Amniotic stem cell (primary cell): ENCODE measurements at places on chromosomes 11 and 22.

DNA sequence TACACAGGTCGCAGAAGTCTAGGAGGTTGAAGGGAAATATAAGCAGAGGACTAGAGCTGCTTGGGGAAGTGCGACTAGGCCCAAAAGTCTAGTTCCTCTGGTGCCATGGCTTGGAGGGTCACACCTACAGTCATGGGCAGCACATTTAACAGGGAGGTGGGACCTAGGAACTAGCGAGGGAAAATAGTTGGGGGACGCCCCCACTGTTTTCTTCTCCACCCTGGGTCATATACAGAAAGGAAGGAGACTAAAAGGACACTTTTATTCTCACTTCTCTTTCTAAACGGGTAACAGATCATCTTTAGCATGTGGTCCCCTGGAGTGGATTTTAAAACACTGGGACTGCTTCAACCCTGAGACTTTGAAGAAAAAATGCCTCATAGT, 16.6 kb downstream of the APIP start:
- no peak for DNase-seq

DNA sequence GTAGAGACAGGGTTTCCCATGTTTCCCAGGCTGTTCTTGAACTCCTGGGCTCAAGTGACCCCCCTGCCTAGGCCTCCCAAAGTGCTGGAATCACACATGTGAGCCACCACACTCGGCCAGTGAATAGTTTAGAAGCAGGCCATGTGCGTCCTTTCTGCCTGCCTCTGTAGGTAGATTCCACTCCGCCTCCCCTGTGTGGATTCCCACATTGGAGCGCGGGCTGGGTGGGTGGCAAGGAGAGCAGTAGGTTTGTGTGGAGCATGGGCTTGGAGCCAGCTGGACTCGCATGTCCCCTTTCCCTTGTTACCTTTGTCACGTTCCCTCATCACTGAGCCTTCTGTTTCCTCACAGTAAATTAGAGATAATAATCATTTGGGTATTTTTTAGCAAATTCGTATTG, 21.7 kb downstream of the PPFIA1 start:
- no peak for DNase-seq

GRCh38 chr22:33896575-33897447, 23.5 kb downstream of the LARGE1 start:
- DNase-seq = no peak

GRCh38 chr22:22870577-22871404, 16.8 kb upstream of the IGLL5 start:
- no peak for DNase-seq

GRCh38 chr22:50062509-50063135, 4.5 kb upstream of the TTLL8 start:
- DNase-seq = no peak

- DNase-seq = no peak
These were observed 64.5 kb downstream of the SHISAL1 start for GRCh38 chr22:44247923-44248892.

DNA sequence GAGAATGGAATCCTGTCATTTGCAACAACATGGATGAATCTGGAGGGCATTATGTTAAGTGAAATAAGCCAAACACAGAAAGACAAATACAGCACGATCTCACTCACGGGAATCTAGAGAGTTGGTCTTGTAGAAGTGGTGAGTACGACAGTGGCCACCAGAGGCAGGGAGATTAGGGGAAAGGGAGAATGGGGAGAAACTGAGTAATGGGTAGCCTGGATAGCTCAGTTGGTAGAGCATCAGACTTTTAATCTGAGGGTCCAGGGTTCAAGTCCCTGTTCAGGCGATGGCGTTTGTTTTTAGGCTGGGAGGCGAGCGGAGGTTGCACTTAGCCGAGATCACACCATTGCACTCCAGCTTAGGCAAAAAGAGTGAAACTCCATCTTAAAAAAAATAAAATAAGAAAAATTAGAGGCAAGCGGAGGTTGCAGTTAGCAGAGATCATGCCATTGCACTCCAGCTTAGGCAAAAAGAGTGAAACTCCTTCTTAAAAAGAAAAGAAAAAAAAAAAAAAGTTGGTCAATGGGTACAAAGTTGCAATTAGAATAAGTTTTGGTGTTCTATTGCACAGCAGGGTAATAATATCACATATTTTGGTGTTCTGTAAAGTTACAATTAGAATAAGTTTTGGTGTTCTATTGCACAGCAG, 95.7 kb upstream of the UBASH3B start:
- DNase-seq = no peak

GRCh38 chr11:60699936-60700335, 524 bp downstream of the MS4A8 start:
- DNase-seq = no peak

- no peak for DNase-seq
These were observed 13.8 kb downstream of the GAB2 start for GRCh38 chr11:78403781-78404180.

GRCh38 chr22:40583053-40583741, 53.3 kb downstream of the MRTFA start:
- DNase-seq = no peak

- no peak for DNase-seq
These were observed 54.0 kb downstream of the ZBTB44 start for GRCh38 chr11:130260742-130261141.

GRCh38 chr11:31725176-31725575, 85.9 kb downstream of the PAX6 start:
- no peak for DNase-seq

DNA sequence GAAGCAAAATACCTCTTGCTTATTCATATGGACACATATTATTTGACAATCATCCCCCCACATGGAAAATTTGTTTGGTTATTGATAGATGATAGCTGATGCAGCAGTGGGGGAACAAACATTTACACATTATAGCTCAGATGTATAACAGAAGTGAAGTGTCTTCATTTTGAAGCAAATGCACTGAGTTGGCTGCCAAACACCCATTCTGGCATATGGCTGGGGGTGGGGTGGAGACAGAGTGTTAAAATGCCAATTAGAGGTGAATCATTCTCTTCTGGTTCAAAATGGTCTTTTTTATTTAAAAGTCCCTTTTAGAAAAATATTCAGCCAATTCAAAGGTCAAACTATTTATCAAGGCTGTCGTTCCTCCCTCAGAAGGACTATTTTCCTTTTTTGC, 157.3 kb upstream of the TRPC6 start:
- DNase-seq = no peak

DNA sequence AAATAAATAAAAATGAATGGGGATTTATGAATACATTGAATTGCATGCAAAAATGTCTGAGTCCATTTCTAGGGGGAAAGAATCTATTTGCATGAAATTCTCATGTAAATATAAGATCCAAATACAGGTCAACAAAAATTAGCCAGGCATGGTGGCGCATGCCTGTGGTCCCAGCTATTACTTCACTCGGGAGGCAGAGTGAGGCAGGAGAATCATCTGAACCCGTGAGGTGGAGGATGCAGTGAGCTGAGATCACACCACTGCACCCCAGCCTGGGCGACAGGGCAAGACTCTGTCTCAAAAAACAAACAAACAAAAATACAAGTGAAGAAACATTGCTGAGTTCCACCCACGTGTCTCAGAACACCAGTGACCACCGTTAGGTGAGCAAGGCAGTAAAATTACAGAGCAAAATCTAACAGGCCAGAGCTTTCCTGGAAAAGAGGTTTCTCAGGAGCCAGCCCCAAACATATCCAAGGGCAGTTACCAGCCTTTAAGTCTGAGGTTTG, 17.3 kb downstream of the PACSIN2 start:
- DNase-seq = no peak

- DNase-seq = no peak
These were observed 4.7 kb upstream of the OR52I2 start for GRCh38 chr11:4576880-4577279.

DNA sequence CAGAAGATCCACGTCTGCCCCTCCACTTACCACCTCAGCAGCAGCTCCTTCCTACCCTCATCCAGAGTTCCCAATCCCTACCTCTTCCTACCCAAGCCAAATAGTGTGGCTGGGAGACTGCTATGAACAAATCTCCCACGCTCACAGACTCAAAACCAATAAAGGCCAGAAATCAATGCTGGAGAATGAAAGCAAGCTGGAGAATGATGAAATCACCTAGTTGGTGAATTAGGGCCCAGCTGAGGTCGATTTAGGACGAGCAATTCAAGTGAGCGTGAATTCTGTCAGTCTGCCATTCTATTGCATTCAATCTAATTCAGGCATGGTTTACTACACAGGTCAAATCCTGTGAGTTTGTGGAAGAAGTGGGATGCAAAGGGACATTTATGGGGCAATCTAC, 22.5 kb downstream of the COMMD9 start:
- DNase-seq = no peak

GRCh38 chr11:47351156-47352126, 1.1 kb downstream of the MYBPC3 start:
- DNase-seq = no peak

DNA sequence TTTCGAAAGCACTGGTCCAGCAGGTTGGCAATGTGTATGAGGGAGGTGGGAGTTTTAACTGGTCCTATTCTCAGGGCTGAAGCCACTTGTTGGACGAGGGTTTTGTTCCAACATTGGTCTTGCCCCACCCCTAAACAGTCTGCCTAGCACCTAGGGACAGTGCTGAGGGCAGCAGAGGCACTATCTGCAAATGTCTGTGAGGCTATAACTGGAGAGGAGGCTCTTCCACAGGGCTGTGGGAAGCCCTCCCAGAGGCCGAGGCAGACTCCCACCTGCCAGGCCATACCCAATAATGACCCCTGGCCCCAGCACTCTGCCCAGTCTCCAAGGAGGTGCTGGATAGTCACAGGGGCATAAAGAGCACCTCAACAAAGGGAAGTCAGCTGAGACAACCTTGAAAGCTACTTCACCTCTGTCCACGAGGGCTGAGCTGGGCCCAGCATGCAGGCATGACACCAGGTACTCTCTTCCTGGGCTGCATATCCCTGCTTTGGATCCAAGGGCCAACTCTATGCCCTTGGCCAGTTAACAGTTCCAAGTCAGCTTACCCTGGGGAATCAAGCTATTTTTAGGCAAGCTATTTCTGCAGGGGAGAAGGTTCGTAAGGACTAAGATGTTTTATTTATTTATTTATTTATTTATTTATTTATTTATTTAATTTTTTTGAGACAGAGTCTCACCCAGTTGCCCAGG, 40.2 kb upstream of the SLC25A1 start:
- DNase-seq = no peak

DNA sequence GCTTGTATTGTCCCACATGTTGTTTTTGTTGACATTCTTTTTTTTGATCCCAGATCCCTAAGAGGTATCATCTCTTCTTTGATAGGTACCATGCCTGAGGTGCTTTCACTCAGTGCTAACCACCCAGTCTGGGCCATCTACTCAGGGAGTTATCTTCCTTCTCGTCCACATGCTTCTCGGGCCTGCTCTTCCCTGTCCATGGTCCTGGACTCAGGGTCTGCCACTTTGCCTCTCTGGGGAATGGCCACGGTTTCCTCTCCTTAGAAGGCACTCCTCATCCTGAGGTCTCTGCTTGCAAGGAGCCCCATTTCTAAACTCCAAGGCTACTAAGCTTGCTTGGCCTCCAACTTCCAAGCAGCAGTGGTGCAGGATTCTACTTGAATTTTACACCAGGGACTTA, 227.0 kb upstream of the NCAM1 start:
- DNase-seq = no peak

GRCh38 chr11:133708547-133709051, 136.7 kb downstream of the SPATA19 start:
- no peak for DNase-seq
